Germinal center (tissue), 1 donor: ENCODE measurements at places on chromosomes 1 and 21.

- no peak for DNase-seq
These were observed 8.4 kb upstream of the TNNI1 start for GRCh38 chr1:201429736-201430501.

DNA sequence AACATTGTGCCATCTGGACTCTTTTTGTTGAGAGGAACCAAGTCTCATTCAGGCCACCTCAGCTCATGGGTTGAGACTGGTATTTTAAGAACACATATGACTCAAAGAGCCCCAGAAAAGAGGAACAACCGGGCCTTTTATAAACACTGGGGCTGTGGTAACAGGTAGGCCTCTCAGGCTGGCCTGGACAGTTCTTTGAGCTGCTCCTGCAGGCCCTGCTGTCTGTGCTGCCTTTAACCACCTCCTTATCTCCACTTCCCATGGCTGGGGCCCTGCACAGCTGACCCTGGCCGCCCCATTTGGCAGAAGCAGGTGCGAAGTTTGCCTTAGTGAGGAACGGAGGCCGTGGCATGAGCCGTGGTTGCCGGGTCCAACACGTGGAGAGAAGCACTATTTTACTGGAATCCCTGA, 163.3 kb downstream of the RHOU start:
- DNase-seq = peak; percentile 72

- no peak for DNase-seq
These were observed 52.1 kb downstream of the MIGA1 start for GRCh38 chr1:77831566-77831965.

- DNase-seq = no peak
These were observed 10.0 kb downstream of the UBR4 start for GRCh38 chr1:19199969-19200604.

DNA sequence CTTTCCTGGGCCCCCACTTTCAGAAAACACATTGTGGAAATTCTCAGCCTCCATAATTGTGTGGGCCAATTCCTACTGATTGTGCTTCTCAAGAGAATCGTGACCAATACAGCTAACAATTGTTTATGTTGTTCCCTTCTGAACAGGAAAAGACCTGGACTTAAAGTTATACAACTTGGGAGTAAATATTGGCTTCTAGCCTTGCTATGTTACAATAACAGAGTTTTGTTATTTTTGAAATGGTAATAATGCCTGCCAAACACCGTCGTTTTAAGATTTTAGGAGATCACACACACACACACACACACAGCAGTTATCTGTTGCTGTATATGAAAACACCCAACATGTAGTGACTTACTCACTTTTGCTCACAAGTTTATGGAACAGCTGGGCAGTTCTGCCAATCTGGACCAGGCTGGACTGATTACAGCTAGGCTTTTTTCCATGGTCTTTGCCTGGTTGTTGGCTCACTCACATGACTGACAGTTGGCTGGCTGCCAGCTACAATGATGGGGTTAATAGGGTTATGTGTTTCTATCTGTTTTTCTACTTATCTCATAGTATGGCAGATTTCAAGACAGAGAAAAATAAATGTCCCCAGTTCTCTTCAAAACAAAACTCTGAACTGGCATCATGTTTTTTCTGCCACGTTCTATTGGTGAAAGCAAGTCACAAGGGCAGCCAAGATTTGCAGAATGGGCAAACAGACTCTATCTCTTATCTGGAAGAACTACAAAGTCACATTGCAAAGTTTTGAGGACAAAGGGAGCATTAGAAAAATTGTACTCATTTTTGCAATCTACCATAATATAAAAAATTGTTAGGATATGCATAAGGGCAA, 447.5 kb downstream of the NEGR1 start:
- DNase-seq = no peak

DNA sequence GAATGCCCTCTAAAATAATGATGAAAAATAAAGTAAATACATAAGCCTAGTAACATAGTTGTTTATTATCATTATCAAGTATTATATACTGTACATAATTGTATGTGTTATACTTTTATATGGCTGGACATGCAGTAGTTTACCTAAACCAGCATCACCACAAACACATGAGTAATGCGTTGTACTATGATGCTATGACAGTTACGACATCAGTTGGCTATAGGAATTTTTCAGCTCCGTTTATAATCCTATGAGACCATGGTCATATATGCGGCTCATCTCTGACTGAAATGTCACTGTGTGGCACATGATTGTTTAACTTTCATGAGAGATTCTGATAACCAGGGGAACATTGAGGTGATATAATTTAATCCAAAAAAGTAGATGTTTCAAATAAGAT, 352.1 kb downstream of the ST6GALNAC3 start:
- no peak for DNase-seq

- DNase-seq = no peak
These were observed 177.3 kb downstream of the PGBD5 start for GRCh38 chr1:230248889-230249270.

- DNase-seq = no peak
These were observed 126.2 kb upstream of the LRRC7 start for GRCh38 chr1:69441496-69441895.

DNA sequence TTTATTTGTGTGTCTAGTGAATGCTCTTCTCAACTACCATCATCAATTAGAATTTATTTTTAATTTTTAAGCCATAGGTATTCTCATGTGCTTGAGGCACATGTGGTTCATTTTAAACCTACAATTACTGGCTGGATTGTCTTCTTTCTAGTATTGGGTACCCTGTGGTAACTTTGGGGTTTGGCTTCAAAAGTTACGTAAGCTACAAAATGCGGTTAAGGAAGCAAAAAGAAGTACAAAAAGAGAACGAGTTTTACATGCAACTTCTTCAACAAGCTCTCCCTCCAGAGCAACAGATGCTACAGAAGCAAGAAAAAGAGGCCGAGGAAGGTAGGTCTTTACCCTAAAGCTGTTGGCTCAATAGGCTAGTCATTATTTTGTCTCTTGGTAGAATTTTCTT, 25.8 kb downstream of the MACO1 start:
- DNase-seq = no peak

DNA sequence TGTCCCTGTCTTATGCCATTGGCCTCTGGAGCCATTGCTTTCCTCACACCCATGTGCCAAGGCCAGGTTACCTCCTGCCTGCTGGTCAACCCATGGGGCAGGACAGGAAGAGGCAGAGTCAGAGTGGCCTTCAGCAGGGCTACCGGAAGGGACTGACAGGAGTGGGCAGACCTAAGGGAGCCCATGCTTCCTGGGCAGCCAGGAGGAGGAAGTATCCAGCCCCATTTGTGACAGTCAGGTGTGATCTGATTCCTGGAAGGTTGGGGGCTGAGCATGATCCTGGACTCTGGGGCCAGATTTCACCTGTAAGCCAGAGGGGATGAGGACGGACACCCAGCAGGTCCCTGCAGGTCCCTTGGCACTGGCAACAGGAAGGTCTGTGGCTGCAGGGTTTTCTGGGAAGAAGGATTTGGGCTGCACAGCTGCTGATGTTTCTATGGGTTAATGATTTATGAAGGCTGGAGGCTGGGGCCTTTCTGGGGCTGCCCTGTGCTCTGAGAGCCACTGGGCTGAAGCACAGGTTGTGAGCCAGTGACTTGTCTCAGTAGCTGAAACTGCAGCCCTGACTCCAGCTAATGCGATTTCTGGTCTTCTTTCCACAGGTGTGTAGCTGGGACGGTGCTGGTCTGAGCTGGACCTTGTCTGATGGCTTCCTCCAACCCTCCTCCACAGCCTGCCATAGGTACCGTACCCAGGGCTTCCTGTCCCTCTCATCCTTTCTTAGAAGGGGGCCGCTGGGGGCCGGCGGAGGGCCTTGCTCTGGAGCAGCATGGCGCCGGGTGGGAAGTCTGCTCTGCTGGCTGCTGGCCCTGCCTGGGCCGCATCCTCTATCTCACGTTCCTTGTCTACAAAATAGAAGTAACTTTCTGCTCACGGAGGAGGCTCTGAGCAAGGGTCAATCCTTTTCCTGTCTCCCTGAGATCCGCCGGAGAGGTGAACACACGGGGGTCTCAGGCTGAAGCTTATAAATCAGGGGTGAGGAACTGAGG, 40.7 kb downstream of the ARHGEF10L start:
- DNase-seq = no peak

DNA sequence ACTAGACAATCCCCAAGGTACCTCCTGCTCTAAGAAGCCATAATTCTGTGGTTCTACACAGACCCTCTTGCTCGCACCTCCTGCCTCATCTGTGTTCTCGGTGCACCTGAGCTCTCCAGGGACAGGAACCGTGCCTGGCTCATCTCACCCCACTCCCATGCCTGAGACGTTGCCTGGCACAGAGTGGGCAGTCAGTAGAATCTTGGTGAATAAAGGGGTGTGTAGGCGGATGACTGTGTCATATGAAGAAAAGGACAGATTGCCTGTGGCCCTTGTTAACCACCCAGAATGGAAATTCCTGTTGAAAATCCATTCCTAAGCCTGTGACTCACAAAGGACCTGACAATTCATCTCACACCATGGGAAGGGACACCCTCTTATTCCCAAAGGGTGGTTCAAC, 92.9 kb downstream of the KCNN3 start:
- DNase-seq = no peak
